Frontal cortex (tissue), 4 donors: ENCODE measurements at places on chromosomes 2 and 18. TPM values are rescaled to one million over a fixed set of nuclear protein-coding genes. Genes with fewer than 3 reads are reported as not detected.

DNA sequence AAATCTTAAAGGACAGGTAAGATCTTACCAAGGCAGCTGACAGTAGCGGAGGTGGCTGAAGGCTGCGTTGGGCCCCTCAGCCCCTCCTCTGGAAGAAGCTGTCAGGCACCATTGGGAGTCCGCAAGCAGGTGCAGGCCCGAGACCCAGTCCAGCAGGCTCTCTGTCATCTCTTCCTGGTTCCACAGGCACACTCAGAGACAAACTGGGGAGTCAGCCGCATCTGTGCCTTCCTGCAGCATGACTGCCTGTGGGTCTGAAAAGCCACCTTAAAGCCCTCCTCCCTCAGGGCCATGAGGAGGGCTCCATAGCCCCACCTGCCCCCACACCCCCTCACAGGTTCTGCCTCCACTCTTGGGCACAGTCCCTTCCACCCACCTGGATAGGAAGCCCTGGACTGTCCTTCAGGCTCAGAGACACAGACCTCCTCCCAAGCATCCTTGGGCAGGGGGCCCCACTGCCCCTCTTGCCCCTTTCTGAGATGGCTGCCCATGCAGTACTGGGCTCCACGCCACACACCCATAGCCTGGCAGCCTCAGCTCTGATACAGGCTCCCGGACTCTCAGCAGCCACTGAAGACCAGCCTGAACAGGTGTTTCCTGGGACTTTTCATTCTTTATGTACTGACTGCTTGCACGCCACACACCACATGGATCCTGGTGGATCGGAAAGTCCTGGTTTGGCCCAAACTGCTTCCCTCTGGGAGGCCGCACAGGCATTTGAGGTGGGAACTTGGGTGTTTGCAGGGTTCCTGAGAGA lies 239.8 kb downstream of the SEPTIN10 start:
- no peak for DNase-seq

DNA sequence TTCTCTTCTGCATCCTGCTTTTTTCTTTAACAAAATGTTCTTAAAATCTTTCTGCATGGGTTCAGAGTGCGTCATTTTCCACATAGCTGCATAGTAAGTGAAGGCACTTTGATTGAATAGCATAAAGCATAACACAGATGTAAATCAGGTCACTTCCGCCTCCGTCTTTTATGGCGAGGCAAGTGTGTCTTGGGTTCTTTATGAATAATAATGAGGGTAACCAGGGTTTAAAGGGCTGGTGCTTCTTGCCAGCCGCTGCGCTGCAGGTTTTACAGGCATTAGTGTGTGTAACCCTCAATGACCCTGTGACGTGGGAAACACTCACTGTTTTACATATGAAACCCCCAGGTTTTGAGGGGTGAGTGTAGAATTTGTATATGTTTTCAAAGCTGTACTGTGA lies 164.2 kb downstream of the MYT1L start:
- DNase-seq, result no peak

The REG3A gene
- total RNA-seq, result not detected

GRCh38 chr18:62369129-62369644 lies 44.1 kb downstream of the TNFRSF11A start:
- no peak for DNase-seq

DNA sequence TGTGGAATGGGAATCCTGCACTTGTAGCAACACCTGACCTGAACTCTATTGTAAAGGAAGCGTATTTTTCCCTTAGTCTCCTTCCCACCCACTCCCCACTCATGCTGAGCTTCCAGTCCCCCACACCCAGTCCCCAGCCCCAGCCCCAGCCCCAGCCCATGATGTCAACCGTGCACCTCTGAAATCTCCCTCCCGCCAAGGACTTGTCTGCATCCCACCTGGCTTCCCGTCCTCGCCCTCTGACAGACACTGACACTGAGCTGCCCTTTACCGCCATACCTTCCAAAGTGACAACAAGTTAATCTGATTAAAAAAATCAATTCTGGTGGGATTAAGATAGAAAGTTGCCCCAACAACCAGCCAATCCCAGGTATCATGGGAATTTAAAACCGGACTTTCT lies 213.6 kb upstream of the CELF4 start:
- DNase-seq, result no peak
